ENCODE measurements at places on chromosomes 11 and 22.

GRCh38 chr11:15591112-15591537 is 476.4 kb downstream of the INSC start:
- DNase-seq, result no peak

GRCh38 chr11:35011389-35011788 is 95.0 kb downstream of the PDHX start:
- DNase-seq, result no peak

DNA sequence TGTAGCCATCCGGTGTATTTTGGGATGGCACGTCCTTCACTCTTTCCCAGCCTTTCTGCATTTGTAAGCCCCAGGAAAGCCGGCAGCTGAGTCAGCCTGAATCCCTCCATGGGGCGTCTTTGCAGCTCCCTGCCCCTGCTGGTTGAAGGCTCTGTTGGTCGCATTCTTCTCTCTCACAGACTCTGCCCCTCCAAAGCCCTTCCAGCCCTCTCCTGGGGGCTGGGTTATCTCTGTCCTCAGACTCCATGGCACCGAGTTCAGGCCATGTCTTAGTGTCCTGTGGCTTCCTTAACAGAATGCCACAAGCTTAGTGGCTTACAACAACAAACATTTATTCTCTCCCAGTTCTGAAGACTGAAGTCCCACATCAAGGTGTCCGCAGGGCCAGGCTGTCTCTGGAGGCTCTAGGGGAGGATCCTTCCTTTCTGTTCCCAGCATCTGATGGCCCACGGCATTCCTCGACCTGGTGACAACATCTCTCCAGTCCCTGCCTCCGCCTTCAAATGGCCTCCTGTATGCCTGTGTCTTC is 62.2 kb downstream of the BCR start:
- DNase-seq, result no peak

DNA sequence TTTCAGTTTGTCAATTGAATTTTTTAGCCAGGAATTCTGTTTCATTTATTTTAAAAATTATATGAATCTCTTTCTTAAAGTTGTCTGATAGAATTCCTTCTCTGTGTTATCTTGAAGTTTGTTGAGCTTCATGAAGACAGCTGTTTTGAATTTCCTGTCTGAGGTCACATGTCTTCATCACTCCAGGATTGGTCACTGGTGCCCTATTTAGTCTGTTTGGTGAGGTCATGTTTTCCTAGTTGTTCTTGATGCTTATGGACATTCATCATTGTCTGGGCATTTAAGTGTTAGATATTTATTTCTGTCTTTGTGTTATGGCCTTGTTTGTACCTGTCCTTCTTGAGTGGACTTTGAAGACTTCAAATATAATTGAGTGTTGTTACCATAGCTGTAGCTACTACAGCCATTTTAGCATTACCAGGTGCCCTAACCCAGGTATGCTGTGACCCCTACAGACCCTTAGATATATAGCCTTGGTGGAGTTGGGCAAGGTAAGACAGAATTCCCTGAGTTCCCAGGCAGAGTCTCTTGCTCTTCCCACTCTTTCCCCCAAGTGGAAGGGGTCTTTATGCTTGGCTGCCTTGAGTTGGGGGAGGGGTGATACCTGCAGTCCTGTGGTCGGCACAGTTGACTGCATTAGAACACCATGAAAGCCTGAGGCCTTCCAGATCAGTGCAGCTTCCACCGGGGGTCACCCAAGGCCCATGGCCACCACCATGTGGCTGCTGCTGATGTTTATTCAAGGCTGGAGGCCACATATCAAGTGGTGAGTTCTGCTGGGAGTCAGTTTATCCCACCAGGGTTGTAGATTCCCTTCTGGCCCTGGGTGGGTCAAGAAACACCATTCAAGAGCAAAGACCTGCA is 229.6 kb downstream of the DYNC2H1 start:
- DNase-seq, result no peak

- no peak for DNase-seq
These were observed 577 bp downstream of the MRPL17 start for GRCh38 chr11:6682591-6682935.

GRCh38 chr22:38257181-38257580 is 15.6 kb downstream of the TMEM184B start:
- DNase-seq, result no peak

DNA sequence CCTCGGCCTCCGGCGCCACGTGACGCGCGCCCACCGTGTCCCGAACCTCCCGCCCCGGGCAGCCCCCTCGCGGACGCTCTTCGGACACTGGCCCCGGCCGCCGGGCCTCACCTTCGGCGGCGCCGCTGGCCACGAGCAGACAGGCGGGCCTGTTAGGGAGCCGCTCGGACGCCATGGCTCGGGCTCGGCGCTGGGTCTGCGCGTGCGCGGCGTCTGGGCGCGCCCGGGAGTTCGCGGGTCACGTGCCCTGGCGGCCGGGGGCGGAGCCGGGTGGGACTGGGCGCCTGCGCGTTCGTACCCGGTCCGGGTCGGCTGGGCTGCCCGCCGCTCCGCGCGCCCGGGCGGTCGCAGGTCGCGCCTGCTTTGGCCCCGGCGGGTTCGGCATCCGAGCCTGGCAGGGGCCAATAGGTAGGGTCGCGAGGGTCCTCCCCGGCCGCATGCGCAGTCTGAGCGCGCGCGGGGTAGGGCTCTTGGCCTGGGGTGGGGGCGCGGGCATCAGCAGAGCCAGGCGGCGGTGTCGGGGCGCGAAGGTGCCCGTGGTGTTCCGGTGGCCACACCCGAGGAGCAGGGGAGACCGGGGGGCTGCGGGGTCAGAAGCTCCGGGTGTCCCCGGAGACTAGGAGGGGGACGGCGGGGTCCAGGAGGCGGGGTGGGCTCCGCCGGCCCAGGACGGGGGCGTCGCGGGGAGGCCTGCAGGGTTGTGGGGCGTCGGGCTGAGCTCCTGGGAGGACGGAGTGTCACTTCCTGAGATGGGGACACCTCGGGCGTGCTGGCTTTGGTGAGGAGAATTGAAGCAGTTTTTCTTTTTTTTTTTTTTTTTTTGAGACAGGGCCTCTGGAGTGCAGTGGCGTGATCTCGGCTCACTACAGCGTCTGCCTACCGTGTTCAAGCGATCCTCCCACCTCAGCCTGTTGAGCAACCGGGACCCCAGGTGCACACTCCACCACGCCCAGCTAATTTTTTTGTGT is at the start of gene GATD1:
GATD1 (minus strand) TSS at position 200 of the 968 bp plus-strand sequence; CDS start at position 175, 25 bp downstream.
- peak; percentile 90 for DNase-seq

GRCh38 chr22:35960854-35961253 is 67.8 kb downstream of the RBFOX2 start:
- no peak for DNase-seq

DNA sequence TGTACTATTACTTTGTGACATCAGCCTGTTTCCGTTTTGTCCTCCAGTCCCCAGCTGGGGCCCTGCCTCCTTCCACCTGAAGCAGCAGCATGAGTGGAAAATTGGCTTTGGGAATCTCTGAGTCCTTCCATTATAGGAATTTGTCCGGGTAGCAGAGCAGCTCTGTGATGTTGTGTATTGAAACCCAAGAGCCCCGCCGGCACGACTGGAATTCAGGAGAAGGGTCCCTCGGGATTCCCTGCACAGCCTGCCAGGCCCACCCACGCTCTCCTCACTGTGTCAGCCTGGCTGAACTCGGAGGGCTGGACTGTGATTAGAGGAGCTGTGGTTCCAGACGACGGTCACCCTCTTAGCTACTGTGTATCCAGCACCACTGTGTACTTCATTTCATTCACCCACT is 18.8 kb upstream of the TSPAN18 start:
- DNase-seq, result no peak

DNA sequence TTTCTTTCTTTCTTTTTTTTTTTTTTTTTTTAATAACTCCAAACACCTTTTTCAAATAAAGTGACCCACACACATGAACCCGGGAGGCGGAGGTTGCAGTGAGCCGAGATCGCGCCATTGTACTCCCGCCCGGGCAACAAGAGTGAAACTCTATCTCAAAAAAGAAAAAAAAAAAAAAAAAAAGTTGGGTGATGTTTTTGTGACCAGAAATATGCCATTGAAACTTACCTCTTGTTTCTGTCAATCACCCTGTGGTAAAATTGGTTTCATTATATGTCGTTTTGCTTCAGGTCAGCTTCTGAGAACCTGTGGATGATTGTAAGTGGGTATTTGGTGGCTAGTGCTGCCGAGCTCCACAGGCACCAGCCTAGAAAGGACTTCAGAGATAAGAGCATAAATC is 238.8 kb downstream of the TBC1D22A start:
- DNase-seq, result no peak

DNA sequence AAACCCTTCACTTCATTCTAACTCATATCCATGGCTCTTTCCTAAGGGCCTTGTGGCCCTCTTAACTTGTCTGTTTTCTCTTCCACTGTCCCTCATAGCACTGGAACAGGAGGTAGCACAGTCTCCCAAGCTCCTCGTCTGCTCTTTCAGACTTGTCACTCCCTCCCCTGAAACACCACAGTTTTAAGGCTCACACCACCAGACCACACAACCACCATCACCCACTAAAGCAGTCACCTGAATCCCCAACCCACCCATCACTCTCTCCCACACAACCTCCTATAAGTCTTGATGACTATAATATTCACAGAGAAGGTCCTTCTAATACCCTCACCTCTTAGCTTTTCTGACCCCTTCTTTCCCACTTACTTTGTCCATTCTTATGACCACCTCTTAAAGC is 11.1 kb upstream of the VWCE start:
- DNase-seq, result no peak

GRCh38 chr22:44462246-44463010 is 35.6 kb downstream of the RTL6 start:
- no peak for DNase-seq

DNA sequence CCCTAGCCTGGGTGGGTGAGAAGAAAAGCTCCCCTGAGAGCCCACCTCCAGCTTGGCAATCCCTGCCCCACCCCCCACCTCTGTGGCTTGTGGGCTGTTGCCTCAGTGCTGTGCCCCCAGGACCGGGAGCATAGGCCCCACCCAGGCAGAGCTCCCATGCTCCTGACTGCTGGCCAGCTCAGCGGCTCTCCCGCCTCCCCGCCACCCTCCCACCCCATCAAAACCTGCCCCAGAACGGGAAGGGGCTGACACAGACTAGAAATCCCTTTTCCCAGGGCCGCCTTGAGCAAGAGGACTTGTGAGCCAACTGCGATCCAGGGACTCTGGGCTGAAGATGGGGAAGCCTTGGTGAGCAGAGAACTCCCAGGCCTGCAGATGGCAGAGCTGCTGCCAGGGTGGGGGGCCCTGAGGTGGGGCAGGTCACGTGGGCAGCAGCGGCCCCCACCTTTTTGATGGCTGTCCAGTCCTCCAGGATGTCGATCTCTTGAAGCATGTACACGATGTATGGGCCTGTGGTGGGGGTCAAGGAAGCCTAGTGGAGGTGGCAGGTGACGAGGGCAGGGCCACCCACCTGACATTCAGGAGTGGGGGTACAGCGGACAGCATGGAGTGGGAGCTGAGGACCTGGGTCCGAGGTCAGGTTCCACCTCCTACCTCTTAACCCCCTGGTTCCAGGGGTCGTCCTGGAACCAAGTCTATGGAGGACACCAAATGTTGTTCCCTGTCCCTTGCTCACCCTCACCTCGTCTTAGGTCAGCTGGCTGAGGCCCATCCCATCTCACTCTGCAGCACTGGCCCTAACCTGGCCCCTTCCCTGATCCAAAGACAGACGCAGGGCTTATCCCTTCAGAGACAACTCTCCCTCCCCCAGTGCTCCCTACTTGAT is 2.3 kb upstream of the RIN1 start:
- DNase-seq, result no peak

GRCh38 chr11:7894251-7894650 is 36.8 kb downstream of the OR10A6 start:
- DNase-seq, result no peak

DNA sequence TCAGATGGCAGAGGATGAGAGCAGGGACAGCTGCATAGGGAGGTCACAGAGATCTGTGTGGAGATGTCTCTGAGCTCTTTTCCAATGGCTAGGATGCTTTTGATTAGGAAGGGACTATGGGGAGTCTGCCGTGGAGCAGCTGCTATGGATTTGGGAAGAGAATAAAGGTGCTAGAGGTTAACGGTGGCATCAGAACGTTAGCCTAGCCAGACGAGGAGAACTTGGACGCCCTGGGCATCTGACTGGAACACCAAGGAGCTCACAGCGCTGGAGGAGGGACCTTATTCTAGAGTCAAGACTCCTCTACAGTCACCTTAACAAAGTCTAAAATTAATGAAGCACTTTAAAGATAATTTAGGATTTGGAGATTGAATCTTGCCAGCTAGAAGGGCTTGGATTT is 157.2 kb upstream of the B3GAT1 start:
- DNase-seq, result no peak

DNA sequence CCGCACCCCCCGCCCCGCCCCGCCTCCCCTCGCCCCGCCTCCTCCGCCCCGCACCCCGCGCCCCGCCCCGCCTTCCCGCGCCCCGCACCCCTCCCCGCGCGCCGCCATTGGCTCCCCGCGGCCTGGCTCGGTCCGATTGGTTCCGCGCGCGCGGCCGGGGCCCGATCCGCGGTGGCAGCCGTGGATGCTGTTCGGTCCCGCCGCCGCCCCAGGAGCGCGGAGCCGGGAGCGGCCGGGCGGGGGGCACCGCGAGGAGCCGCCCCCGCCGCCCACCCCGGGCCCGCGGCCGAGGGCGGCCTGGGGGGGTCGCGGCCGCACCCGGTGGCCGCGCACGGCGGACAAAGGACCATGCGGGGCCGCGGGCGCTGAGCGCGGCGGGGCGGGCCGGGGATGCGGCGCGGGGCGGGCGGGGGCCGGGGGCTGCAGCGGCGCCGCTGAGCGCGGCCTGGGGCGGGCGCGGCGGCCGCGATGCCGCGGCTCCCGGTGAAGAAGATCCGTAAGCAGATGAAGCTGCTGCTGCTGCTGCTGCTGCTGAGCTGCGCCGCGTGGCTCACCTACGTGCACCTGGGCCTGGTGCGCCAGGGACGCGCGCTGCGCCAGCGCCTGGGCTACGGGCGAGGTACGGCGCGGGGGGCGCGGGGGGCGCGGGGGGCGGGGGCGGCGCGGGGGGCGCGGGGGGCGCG is at the start of gene B4GALNT4:
B4GALNT4 (plus strand) TSS at position 164 of the 683 bp plus-strand sequence; CDS start at position 469, 305 bp downstream.
- DNase-seq, result no peak

- no peak for DNase-seq
These were observed 70.1 kb downstream of the WT1 start for GRCh38 chr11:32365192-32365591.

- no peak for DNase-seq
These were observed 842.7 kb upstream of the CCDC90B start for GRCh38 chr11:84128840-84129239.

DNA sequence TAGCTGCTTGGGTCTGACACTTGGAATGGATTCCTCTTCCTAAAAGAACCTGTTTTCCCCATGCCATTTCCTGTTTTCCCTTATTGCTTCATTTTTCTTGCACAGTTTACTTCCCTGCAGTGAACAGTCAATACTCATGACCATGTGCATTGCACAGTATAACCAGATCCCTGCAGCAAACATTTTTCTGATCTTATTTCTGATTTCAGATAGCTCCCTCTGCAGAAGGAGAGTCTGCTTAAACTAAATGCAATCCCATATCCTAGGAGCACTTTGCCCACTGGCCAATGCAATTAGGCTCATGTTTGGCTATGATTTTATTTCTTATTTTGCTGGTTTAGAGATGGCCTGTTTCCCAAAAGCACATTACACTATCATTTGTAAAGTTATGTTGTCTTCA is 96.7 kb upstream of the CD44 start:
- DNase-seq, result no peak

- DNase-seq, result no peak
These were observed 3.2 kb downstream of the TH start for GRCh38 chr11:2168286-2169004.

- DNase-seq, result no peak
These were observed at the start of gene IFITM5 for GRCh38 chr11:299081-299891. IFITM5 (minus strand) TSS chr11:299526; CDS start chr11:299490, 36 bp downstream.

- peak; percentile 75 for DNase-seq
These were observed at the start of gene FAM89B for GRCh38 chr11:65572356-65573051. FAM89B (plus strand) TSS chr11:65572538; CDS start chr11:65572670, 132 bp downstream.
